ENCODE measurements at places on chromosomes 16 and 17.

GRCh38 chr16:73713778-73714495 lies 582.7 kb upstream of the PSMD7 start:
- no peak for DNase-seq

DNA sequence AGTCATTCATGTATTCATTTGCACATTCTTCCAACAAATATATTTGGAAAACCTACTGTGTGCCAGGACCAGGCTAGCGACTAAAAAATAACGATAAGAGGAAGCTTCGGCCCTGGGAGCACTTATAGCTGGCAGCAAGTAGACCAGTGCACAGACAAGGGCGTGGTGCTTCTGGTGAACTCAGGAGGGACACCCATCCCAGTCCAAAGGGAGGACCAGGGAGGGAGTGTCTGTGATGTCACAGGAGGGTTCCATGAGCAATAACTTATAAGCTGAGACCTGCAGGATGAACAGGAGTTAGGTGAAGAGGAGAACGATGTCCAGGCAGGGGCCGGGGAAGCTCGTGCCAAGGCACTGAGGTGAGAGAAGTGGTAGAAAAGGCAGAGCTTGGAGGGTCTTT lies 17.4 kb upstream of the PHOSPHO1 start:
- no peak for DNase-seq

DNA sequence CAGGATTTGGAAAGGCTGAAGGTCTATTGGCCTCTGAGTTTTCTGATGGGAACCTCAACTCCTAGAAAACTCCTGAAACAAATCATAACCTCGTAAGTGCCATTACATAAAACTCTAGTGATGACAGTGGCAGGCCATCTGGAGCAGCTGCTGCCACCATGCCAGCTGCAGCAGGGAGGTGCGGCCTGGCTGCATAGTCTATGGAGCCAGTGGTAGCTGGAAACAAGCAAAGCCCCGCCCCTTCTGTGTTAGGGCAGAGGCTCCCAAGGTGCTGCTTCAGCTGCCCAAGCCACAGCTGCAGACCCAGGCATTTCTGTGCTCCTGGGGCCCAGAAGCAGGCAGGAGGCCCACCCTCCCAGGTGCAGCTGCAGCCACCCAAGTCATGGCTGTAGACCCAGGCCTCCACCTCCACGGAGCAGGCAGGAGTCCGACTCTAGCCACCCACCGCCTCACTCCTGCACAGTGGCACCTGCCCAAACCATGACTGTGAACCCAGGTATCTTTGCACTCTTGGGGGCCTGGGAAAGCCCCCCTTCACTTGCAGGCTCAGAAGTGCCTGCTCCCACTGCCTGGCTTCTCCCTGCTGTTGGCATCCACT lies 254.1 kb upstream of the KCNJ16 start:
- no peak for DNase-seq

DNA sequence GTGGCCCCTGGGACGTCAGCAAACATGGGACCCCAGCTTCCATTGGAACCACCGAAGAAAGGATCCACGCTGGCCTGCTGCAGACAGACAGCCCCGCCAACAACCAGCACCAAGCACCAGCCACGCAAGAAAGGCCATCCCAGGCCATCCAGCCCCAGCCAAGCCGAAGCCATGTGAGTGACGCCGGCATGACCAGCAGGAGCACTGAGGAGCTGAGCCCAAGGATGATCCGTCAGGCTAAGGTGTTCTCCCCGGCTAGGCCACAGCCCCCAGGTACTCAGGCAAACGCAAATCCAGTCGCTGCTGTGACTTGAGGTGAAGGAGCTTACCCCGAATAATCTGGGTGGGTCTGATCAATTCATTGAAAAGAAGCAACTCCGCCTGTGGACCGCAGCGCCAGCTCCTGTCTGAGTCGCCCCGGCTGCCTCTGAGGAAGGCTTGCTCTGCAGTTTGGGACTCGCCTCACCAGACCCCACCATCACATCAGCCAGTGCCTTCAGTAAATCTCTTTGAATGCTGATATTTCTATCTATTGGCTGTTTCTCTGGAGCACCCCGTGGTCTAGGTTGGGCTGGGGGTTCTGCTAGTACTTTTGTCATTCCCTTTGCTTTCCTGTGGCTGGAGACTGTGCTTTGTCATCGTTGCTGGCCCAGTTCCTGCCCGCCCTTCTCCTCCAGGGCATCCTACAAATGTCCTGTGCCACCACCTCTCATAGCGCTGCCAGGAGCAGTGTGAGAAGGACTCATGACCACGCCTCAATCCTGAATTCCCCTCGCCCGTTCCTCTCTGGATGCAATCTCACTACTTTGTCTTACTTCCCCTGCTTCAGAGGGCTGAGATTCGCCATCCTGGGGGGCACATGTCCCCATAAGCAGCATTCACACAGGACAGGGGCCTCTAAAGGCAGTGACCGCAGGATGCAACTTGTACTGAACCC lies 8.1 kb upstream of the CBX2 start:
- DNase-seq, result no peak

- DNase-seq, result peak; percentile 46
Measured at GRCh38 chr17:72338847-72339790, 218.3 kb downstream of the SOX9 start.

DNA sequence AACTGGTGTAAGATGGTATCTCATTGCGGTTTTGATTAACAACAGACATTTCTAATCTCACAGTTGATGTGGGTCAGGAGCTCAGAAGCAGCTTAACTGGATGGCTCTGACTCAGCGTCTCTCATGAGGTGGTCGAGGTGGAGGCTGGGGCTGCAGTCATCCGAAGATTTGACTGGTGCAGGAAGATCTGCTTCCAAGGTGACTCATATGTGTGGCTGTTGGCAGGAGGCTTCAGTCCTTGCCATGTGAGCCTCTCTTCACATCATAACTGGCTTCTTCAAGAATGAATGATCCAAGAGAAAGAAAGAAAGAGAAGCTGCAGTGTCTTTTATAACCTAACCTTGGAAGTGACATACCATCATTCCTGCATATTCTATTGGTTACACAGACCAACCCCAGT lies 376.1 kb downstream of the SEC14L1 start:
- no peak for DNase-seq

GRCh38 chr17:28747051-28747691 lies 3.4 kb downstream of the TRAF4 start:
- no peak for DNase-seq

- no peak for DNase-seq
Measured at GRCh38 chr17:78826836-78827509, 13.6 kb downstream of the USP36 start.

GRCh38 chr16:54482892-54483574 lies 196.4 kb upstream of the IRX3 start:
- no peak for DNase-seq

DNA sequence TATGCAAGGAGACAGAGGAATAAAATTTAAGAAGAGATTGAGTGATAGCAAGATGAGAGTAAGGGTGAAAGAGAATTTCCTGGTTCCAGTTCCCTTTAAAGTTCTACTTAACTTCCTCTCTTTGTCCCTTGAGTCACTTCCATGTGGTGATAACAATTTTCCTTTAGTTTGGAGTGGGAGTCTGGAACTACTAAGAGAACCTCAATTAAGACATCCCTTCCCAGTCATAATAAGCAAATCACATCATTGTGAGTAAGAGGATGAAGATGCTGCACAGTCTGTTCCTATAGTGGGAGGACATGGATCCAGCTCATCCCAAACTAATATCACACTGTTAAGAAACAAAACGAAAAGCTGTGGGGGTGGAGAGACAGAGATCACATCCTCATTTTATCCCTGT lies 24.4 kb downstream of the TBX21 start:
- DNase-seq, result no peak

DNA sequence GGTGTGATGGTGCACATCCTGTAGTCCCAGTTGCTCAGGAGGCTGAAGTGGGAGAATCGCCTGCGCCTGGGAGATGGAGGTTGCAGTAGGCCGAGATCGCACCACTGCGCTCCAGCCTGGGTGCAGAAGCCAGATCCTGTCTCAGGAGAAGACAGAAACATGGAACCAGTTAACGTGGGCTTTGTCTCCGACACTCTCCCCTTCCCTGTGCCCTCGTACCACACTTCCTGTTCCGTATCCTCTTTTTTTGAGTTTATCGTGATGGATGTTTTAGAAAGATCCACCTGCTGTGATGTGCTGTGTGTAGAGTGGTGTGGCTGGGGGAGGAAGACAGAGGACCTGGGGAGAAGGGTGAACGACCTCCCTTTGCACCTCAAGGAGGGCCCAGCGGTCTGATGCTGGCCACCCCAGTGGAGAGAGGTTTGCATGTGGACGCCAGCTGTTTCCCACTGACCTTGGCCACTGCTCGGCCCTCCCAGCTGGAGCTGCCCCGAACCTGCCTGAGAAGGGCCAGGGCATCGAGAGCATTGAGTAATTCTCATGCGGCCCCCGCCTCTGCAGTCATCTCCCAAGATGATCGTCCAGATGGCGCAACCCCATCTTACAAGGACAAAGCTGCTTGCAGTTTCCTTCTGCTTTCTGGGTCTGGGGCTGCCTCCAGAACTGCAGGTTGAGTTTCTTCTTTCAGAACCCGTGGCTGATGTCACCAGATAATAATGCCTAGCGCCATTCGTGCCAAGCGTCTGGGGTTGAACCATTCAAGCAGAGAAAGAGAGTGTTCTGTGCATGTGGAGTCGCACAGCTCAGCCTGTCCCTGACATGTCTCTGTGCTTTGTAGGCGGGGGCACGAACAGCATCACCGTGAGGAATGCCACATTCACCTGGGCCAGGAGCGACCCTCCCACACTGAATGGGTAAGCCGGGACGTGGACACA lies 126.3 kb downstream of the ABCC1 start:
- DNase-seq, result no peak

- no peak for DNase-seq
Measured at GRCh38 chr17:79942591-79943346, 92.9 kb downstream of the TBC1D16 start.
